ENCODE measurements at places on chromosomes 1 and 21.
A peak's percentile ranks its signal among the peaks of the same experiment; 100 is the strongest.

DNA sequence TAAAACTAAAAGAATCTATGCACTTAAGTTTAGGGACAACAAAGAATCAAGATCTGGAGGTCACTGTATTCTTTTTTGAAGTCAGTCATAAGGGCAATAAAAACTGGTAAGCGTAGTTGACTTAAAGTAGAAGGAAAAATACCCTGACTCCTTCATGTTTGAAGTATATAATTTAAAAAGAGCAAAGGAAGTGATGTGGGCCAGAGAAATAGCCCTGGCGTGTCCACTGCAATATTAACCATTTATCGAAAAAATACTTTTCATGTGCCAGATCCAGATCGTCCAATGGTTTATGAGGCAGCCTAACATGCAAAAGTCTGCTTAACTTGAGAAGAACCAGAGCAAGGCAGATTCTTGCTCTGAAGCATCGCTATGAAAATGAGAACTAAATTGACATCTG is 162.0 kb downstream of the COQ8A start:
- no peak for DNase-seq

- no peak for DNase-seq
Observed at GRCh38 chr1:246107516-246108277, 399.4 kb downstream of the SMYD3 start.

- DNase-seq = no peak
Observed at GRCh38 chr1:109866071-109866470, 44.6 kb upstream of the CSF1 start.

- no peak for DNase-seq
Observed at GRCh38 chr1:152656459-152656858, 6.7 kb upstream of the LCE2D start.

GRCh38 chr1:36522461-36523229 is 39.9 kb upstream of the CSF3R start:
- DNase-seq = no peak

- DNase-seq = no peak
Observed at GRCh38 chr1:211469938-211470529, 21.9 kb downstream of the RD3 start.

GRCh38 chr1:61215676-61216289 is 133.4 kb downstream of the NFIA start:
- no peak for DNase-seq

GRCh38 chr1:246041360-246041759 is 465.7 kb downstream of the SMYD3 start:
- DNase-seq = no peak

DNA sequence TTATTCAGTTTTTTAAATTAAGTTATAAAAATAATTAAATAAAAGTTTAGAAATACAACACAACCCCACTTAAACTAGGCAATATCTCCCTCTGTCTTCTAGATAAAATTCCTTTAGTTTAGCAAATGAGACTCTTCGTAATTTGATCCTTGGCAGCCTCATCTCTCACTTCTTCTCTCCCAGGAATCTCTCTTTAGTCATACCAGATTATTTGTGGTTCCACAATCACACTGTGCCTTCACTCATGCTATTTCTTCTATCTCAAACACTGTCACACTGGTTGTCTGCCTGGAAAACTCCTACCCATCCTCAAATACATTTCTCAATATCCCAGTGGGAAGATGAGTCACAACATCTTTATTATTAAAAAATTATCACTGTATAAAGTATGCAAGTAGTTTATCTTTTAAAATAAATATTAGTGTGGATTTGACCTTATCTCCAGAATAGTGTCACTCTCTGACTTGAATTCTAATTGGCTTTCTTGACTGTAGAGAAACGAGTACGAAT is 195.5 kb downstream of the KCNH1 start:
- DNase-seq = no peak

DNA sequence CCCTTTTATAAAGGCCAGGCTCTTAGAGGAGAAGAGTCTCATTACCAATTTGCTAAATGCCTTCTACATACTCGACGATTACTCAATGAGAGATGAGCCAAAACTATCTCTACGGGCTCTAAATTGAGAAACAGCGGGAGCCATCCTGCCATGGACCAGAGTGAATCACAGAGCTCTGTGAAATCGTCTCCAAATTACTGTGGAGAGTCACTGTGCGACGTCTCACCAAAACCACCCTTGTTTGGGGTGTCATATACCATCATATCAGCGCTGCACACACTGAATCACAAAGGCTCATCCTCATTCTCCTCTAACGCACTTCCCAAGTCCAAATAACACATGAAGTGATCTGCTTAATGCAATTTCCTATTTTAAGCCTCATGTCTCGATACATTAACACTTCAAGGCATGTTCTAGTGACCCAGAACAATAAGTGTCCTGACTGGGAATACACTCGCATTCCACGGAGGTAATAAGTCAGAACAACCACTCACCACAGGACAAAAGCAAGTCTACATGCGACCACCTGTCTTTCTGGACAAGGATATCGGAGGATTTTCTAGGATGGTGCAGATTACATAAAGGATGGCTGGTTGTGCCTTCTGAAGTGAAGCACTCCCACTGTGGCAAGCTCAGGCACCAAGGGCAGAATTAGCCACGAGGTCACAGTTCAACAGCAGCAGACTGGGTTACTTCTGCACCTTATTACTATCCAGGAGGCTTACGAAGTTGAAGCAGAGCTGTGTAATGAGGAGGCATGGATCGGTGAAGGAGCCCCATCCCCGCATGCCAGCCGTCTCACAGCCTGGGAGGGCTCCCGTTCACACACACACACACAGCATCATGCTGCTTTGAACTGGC is 44.3 kb downstream of the NID1 start:
- DNase-seq = no peak

DNA sequence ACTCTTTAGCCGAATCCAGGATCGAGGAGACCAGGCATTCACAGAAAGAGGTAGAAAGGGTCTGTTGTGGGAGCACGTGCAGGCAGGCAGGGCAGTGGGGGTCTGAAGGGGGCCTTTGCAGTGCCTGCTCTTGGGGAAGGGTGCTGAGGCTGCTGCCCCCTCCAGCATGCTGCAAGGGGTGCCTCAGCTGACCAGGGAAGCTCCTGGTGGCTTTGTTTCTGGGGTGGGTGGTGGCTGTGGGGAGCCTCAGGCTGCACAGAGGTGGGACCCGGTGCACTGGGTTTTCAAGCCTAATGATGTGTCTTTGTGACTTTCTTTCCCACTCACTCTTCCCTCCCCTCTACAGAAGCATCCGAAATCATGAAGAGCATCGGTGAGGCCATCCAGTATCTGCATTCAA is 41.5 kb upstream of the IL19 start:
- DNase-seq = no peak

- no peak for DNase-seq
Observed at GRCh38 chr1:1565340-1565739, 9.3 kb downstream of the SSU72 start.

DNA sequence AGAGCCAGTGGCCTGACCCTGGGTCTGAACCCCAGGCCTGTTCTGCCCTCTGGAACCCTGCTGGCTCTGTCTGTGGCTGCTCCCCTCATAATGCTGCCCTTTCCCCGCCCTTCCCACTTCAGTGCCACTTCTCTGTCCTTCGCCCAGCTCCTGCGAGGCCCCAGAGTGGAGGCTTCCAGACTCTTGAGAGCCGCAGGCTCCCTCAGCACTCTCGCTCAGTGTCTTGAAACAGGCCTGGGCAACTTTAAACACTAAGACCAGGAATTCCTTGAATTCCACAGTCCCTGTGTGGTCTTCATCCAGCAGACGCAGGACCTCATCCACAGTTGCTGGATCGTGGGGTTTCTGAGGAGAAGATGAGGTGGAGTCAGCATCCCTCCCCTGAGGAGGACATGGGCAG is 3.5 kb downstream of the CRNN start:
- DNase-seq = no peak

- no peak for DNase-seq
Observed at GRCh38 chr1:203069030-203069747, 16.6 kb downstream of the MYOG start.

GRCh38 chr1:200510228-200510623 is 100.4 kb upstream of the ZNF281 start:
- DNase-seq = peak; percentile 31

DNA sequence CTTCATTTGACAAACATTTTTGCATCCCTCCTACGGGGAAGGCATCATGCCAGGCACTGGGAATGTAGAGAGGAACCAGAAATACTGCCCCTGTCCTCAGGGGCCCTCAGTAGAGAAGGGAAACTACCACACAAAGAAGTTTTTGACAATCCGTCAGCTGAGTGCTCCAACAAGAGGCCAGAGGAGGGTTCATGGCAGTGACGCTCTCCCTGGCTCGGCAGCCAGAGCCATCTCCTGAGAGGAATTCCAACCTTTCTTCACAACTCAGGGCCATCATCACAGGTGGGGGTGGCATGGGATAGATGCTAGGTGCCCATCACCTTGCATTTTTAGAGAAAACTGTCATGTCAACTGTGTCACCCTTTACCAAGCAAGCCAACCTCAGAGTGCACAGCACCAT is 154.1 kb downstream of the HIVEP3 start:
- no peak for DNase-seq

Measured in activated CD4-positive, alpha-beta T cell treated with anti-CD3 and anti-CD28 coated beads for 1 hour (primary cell).